ENCODE measurements at places on chromosomes 1 and 21. TPM values are rescaled to one million over a fixed set of nuclear protein-coding genes. Genes with fewer than 3 reads are reported as not detected.
A peak's percentile ranks its signal among the peaks of the same experiment; 100 is the strongest.

The SELP gene
- total RNA-seq: not detected

The LRRC39 gene
- total RNA-seq: not detected

The FCRL6 gene
- total RNA-seq: not detected

The CHODL gene
- 1.6 TPM for total RNA-seq

DNA sequence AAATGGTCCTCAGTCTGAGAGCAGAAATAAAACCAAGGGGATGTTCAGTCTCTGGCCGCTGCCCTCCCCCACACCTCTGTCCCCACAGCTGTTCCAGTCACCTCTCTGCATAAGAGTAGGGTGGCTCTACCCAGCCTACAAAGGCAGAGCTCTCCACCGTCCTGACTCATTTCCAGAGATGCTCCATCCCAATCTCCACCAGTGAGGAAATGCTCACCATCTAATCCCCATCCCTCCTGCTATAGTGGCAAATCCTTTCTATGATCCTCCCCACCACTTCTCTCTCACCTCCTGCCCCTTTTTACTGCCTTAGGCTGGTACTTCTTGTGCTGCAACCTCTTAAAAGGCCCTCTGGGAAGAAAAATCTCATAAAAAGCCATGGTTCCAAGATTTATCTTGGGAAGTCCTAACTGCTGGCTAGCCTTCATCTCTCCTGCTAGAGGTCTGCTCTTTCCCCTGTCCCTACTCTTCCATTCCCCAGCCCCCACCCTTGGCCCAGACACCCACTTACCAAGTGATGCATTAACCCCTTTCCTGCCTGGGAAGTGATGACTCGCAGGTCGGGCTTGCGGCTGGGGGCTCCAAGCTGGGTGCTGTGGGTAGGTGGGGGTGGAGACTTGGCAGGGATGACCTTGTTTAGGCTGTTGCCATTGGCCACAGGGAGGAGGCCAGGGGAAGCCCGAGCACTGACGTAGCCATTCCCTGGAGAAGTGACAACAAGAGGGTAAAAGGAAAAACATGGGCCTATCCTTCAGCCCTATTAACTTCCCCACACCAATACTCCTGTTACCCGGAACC, 23.9 kb downstream of the MEF2D start:
- H3K4me3 ChIP-seq: no peak overlapping the region
- peaks cover 5% of the 10 kb centered on the region for H3K36me3 ChIP-seq
- H3K4me1 ChIP-seq: peaks cover 14% of the 10 kb centered on the region
- DNase-seq: peak; percentile 47
- H3K27ac ChIP-seq: peak overlapping the region; percentile 39

DNA sequence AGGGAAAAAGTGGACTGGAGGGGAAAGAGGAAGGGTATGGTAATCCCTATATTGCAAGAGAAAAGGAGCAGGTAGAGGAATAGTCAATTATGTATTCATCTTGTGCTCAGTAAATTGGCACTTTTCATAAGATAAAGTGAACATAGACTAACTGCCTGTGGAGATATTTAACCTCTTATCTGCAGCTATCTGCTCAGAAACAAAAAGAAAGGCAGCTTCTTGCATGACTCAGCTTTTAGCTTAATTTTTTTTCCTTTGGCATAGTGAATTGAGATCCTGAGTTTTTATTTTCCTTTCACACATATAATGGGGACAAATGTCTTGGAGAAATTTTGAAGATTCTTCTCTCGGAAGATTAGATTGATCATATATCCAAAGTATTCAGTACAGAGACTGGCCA, 127.6 kb upstream of the F3 start:
- no peak overlapping the region for H3K4me3 ChIP-seq
- peak overlapping the region; percentile 48 for H3K27ac ChIP-seq
- no peaks in the 10 kb centered on the region for H3K36me3 ChIP-seq
- no peak for DNase-seq
- peaks cover 36% of the 10 kb centered on the region for H3K4me1 ChIP-seq

DNA sequence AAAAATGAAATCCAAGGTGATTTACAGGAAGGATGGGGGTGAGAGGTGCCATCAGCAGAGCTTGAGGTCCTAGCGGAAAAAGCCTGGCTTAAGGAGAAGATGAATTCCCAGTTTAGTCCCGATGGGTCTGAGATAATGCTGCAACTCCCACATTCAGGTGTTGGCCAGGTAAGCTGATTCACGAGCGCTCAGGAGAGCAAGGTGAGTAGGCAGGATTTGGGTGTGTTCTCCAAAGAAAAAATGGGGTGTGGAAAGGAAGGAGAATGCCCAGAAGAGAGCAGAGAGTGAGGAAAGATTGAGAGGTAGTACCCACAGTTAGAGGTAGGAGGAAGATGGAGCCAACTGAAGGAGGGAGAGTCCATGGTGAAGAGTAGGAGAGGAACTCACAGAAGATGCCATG, 12.5 kb downstream of the RIMS3 start:
- H3K4me1 ChIP-seq: peaks cover 22% of the 10 kb centered on the region
- no peaks in the 10 kb centered on the region for H3K36me3 ChIP-seq
- H3K4me3 ChIP-seq: no peak overlapping the region
- no peaks in the 10 kb centered on the region for H3K27me3 ChIP-seq

DNA sequence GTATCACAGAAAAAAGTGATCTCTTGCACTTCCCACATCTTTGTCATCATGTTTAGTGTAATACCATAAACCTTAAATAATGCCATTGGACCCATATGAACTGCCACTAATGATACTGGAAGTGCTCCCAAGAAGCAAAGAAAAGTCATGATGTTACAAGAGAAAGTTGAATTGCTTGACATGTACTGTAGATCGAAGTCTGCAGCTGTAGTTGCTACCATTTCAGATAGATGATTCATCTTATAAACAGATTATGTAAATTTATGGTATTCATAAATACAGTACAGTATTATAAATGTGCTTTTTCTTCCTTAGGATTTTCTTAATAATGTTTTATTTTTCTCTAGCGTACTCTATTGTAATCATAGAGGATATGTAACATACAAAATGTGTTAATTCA, 30.1 kb upstream of the LAMC2 start:
- DNase-seq: no peak
- H3K36me3 ChIP-seq: no peaks in the 10 kb centered on the region
- H3K4me3 ChIP-seq: no peak overlapping the region
- no peak overlapping the region for H3K27ac ChIP-seq
- no peaks in the 10 kb centered on the region for H3K27me3 ChIP-seq
- H3K4me1 ChIP-seq: no peaks in the 10 kb centered on the region

DNA sequence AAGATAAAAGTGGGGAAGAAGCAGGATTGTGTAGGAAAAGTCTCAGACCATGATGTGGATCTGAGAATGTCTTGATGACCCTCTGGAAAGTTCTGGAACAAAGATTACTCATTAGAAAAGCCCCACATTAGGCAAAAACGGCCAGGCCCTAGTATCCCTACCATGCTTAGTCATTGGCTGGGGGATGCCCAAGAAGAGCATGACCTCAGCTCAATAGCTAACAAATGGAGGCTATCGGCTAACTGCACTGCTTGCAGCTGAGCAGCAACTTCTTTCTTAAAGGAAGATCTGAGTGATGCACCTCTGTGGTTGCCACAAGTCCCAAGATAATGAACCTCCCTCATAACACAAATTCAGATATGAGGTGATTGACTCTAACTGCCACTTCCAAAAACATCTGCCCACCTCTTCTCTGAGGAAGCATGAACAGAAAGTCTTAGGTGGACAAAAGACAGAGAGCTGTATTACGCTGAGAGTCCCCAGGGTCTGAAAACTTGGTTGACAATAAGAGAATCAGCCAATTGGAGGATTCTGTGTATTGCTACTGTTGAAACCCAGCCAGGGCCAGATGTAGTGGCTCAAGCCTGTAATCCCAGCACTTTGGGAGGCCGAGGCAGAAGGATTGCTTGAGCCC, 64.6 kb upstream of the AK4 start:
- H3K27ac ChIP-seq: no peak overlapping the region
- no peaks in the 10 kb centered on the region for H3K4me1 ChIP-seq
- no peaks in the 10 kb centered on the region for H3K27me3 ChIP-seq
- no peak for DNase-seq
- H3K4me3 ChIP-seq: no peak overlapping the region

DNA sequence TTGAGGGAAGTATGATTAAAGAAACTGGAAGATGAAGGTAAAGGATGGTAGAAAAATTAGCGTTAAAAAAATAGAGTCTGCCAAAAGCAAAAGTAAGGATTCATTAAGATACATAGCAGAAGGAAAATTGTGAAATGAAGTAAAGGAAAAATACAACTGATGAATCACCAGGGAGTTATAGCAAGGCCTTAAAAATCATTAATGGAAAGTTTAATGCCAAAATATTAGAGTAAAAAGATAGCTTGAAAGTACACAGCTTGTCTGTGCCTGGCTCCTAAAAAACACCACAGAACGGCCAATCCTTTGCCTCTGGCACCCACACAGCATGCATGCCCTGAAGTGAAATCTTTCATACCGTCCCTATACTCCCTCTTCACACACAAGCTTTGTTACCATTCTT, 66.9 kb upstream of the APOBEC4 start:
- H3K27ac ChIP-seq: no peak overlapping the region
- H3K36me3 ChIP-seq: no peaks in the 10 kb centered on the region
- peaks cover 8% of the 10 kb centered on the region for H3K4me1 ChIP-seq
- H3K4me3 ChIP-seq: no peak overlapping the region
- no peaks in the 10 kb centered on the region for H3K27me3 ChIP-seq
- no peak for DNase-seq

DNA sequence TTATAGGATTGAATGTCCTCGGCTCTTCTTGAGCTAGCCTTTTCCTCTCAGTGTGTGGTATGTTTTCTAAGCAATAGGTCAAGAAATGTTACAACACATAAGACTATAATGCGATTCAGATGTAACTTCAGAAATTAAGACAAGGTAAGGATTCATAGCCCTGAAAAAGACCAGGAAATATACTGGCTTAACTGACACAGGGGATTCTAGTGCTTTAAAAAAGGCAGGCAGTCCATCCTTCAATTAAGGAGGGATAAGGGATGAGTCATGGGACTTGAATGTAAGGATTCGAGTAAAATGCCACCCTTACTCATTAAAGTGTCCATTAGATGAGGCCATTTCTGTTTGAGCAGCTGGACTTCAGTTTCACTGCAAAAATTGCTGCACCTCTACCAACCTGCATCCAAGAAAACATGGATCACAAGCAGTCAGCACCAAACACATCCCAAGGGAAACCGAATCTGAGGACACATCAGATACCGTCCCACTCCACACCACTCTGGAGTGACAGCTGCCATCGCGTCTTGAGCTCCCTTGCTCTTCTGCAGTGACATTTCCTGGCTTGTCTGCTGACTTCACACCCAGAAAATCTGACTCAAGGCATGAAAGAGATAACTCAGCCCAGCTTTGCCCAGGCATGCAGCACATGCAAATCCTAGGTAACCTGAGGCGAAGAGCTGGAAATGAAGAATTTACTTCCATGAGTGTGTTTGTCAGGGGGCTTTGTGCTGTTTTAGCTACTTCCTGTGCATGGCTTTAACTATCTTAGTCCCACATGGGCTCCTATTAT, 37.8 kb downstream of the NGF start:
- no peak overlapping the region for H3K27ac ChIP-seq
- no peak overlapping the region for H3K4me3 ChIP-seq
- H3K4me1 ChIP-seq: peaks cover 18% of the 10 kb centered on the region

GRCh38 chr1:20410503-20410902, 75.5 kb downstream of the CAMK2N1 start:
- no peak for DNase-seq
- no peaks in the 10 kb centered on the region for H3K36me3 ChIP-seq
- no peak overlapping the region for H3K27ac ChIP-seq
- H3K4me1 ChIP-seq: peaks cover 6% of the 10 kb centered on the region
- H3K27me3 ChIP-seq: peaks cover 60% of the 10 kb centered on the region

GRCh38 chr1:160963521-160963920, 8.9 kb upstream of the ITLN2 start:
- no peak for DNase-seq
- H3K4me3 ChIP-seq: no peak overlapping the region
- H3K27me3 ChIP-seq: no peaks in the 10 kb centered on the region
- no peak overlapping the region for H3K27ac ChIP-seq
- H3K36me3 ChIP-seq: no peaks in the 10 kb centered on the region
